Hematopoietic multipotent progenitor cell (in vitro differentiated cells): ENCODE measurements at places on chromosomes 7 and 10.

- no peak for DNase-seq
Observed at GRCh38 chr10:124735491-124736286, 8.5 kb downstream of the FAM53B start.

DNA sequence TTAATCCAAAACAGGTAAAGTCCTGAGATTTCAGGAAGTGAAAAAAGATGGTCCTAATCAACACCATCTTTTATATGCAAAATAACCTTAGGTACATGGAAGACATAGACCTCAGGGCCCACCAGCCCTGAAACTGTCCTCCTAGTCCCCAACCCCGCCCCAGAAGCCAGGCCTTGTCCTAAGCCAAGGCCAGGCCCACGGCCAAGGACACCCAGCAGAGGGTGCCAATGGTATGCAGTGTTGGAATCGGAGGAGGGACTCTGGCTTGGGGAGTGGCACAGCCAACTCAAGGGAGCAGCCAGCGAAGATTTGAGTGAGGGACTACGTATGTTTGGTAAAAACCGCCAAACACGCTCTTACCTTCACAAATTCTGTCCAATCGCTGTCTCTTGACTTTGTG is 96.7 kb downstream of the ZRANB1 start:
- DNase-seq = no peak

DNA sequence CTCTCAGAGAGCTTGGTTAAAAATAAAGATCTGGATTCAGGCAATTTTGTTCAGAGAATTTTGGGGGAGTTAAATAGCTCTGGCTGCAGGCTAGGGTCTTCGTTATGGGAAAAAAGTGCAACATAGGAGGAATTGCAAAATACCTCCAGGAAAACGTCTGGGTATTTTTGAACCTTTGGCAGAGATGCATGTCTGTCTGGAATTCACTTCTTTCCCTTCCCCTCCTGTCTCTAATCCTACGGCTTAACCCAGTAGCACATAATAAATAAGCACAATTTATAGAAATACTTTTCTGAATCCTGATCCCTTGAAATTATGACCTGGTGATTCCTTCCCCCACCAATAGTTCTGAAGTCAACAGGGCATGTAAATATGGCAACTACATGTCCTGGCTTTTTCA is 19.3 kb upstream of the NUP205 start:
- DNase-seq = no peak

- no peak for DNase-seq
Observed at GRCh38 chr7:130275826-130276297, 9.2 kb downstream of the CPA2 start.

DNA sequence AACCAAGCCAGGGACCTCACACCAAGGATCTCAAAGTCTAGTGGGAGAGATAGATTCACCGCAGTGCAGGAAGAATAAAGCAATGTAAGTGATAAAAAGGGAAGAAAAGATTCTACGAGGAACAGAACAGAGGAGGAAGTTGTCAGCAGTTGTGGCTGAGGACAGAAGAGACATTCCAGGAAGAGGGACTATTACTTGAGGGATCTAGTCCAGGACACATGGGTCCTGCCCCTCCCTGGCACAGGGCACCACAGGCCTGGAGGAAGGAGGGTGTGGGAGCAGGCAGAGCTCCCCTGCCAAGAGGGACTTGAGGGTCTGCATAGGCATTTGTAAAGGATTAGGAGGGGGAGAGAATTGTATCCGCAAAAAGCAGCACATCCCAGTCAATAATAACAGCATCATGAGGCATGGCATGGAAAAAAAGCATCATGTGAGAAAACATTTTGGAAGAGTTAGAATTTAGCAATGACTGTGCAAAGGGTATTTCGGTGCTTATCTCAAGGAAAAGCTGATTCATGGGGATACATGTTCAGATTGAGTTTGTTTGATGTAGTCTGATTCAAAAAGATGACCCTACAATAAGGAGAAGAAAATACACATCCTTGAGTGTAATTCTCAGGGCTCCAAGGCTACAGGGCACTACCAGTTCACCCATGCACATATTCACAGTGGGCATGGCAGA is 12.7 kb downstream of the C10orf71 start:
- DNase-seq = no peak
